ENCODE measurements at places on chromosomes 5 and 9.

- no peak for DNase-seq
Observed at GRCh38 chr5:112663146-112663545, 74.5 kb upstream of the APC start.

DNA sequence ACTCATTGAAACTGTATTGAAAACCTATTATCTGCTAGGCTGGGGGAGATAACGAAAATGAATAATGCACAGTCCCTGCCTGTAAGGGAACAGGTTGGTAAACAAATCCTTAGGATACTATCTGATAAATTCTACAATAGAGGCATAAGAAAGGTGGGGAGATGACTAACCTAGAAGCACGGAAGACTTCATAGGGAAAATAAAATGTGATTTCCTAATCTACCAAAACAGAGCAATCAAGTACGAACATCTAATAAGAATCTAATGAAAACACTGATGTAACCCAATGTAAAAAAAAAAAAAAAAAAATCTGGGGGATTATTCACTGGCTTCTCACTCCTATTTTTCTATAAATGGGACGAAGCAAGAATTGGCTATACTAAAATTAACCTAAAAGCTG lies 124.4 kb downstream of the SLF1 start:
- no peak for DNase-seq

DNA sequence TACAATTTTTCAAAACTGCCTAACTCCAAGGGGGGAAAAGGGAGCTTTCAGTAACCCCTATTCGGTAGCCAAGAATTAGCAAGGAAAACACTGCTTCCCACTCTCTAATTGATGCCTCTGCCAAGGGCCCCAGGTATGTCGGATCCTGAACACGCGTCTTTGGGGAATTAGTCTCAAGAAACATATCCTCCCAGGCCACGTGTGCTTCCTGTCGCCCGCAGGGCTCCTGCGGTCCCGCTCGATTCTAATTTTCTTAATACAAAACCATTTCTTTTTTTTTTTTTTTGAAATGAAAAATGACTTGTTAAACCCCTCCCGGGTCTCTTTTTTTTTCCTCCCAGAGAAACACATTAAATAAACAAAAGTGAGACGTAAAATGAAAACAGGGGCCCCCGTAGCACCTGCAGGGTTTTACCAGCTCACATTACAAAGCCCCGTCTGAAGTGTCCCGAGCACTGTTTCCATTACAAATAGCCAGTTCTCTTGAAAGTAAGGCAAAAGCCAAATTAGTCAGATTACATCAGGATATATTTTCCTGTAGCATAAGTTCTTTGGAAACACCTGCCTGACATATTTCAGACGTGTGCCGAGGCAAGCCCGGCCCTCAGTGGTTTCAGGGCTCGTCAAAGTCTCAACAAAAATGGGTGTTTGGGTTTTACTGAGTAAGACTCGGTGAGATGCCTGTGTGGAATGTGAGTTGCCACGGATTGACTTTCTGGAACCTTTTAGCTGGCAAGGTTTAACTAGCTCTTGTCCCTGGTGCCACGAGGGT lies 21.5 kb downstream of the SMIM23 start:
- no peak for DNase-seq

DNA sequence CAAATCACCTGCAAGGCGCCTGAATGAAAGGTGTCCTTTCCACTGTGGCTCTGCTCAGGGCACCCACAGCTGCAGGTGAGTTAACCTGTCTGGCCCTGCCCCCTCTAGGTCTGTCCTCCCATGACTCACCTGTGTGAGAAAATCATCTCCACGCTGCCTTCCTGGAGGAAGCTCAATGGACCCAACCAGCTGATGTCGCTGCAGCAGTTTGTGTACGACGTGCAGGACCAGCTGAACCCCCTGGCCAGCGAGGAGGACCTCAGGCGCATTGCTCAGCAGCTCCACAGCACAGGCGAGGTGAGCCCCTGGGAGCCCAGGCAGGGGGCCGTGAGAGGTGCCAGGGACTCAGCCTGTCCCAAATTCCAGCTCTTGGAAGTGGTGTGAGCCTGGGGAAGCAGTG lies 23.0 kb upstream of the CTSL start:
- no peak for DNase-seq

DNA sequence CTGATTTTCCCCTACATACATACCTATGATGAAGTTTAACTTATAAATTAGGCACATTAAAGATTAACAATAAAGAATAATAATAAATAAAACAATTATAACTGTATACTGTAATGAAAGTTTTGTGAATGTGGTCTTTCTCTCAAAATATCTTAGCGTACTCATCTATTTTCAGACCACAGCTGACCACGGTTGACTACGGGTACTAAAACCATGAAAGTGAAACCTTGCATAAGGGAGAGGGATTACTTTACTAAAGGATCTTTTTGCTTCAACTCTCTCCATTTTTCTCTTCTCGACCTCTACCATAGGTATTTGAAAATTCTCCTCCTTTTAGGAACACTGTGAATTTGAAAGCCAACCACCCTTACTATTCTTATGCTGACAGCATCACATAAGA lies 475.5 kb downstream of the CETN3 start:
- no peak for DNase-seq

DNA sequence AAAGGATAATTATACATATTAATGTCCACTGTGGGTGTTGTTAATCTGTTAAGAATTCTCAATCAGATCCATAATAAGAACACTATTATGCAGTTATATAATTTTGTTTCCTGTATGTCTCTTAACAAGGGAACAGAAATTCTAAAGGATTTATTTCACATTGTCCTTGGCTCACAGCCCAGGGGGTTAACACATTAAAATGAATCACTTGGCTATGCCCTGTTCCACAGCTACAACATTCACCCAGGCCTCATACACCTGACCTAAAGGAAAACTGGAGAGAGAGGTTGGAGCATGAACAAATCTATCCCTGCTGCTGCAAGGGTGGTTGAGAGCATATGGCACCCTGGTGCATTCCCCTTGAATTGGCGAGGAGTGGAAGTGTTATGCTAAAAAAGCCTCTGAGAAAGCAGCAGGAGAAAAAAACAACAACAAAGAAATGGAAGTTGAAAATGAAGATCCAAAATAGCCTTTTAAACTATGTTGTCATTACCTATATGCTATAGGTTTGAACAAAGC lies 116.0 kb downstream of the KCNN2 start:
- no peak for DNase-seq

- no peak for DNase-seq
Observed at GRCh38 chr9:109506097-109506712, 8.1 kb upstream of the PTPN3 start.

DNA sequence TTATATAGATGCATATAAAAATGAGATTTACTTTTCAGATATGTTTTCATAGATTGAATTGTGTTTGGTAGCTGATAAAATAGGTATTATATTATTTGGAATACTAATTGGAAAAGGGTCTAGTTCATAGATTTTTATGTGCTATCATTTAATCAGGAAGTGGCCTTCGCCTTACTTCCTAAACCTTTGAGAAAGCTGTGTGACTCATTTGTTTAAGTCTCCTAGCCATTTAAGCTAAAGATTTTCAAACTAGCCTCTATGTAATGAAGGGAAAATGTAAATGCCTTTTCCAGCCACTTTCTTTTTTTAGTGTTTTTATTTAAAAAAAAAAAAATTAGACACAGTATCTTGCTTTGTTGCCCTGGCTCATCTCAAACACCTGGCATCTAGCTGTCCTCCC lies 97.5 kb downstream of the DMXL1 start:
- DNase-seq = no peak

GRCh38 chr5:53261245-53261644 lies 151.7 kb upstream of the MOCS2 start:
- DNase-seq = no peak

- DNase-seq = no peak
Observed at GRCh38 chr5:4453655-4454054, 686.5 kb upstream of the ADAMTS16 start.

DNA sequence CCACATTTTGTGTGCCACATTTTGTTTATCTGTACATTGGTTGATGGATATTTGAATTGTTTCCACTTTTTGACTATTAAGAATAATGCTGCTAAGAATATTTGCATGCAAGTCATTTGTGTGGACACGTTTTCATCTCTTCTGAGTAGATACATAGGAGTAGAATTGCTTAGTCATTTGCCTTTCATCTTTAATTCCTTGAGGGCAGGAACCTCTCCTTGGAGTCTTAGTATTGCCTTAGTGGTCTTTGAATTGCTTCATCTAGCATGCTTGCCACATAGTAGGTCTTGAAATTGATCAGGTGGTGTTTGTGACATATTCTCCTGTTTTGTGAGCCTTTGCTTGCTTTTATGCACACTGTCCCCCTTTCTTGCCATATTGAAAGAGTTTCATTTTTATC lies 128.5 kb downstream of the NR3C1 start:
- DNase-seq = no peak

DNA sequence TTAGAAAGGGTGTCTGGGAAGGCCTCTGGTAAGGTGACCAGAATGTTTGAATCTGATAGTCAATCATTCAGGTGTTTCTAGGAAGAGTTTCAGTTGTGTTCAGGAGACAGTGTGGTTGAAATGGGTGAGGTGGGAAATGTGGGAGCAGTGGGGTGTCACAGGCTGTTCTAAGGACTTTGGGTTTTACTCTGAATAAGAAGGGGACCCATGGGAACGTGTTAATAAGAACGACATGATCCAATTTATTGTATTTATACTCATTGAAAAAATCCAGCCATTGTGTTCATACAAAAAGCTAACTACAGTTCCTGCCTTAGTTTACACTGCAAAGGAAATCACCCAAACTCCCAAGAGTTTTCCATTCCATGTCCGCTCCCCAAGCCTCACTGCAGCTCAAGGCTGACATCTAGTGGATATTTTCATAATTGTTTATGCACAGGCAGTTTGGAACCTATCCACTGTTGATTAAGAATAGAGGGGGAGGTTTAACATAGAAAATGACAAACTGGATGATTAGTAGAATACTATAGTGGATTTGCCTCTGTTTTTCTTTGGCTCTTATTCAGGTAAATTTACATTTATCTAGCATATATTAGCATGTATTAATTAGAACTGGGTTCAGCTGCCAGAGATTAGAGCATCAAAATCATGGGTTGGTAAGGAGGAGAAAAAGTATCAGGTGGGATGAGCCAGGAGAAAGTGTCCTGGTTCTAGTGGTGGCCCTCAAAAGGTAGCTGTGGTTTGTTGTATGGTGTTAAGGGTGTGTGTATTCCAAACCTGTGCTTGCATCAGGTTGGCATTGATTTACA lies 17.7 kb downstream of the CAVIN4 start:
- DNase-seq = peak; percentile 58

DNA sequence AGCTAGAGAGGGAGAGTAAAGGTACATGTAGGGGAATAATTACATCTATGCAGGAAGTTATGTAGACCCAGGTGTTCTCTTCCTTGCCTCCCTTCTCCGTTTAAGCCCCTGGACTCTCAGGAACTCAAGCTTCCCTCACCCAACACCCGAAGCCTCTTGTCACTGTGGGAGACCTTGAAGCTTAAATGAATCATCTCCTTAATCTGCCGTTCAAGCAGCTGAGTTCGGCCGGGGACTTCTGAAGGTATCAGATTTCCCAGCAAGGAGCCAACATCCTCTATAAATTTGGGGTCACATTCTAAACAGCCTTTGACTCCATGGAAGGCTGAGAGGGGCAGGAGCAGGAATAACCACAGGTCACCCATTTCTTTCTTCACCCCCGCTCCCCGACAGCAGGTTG lies 412 bp downstream of the IZUMO3 start:
- DNase-seq = no peak

DNA sequence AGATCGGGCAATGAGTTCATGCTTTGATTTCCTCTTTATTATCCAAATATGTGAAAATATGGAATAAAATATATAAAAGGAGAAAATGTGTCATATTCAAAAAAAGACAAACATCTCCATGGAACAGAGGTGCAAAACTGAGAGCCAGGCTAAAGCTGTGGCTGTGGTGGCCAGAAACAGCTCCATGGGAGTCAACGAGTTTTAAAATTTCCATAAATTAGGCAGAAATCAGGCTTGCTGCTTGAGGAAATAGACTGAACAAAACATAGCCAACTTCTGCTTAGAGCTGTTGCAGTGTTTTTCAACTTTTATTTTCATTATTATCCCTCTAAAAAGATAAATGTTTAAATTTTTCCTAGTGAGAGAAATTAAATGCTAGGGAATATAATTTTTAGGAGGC lies 110.8 kb upstream of the SLC30A5 start:
- DNase-seq = no peak

- DNase-seq = no peak
Observed at GRCh38 chr5:97888439-97888838, 705.4 kb upstream of the RIOK2 start.

DNA sequence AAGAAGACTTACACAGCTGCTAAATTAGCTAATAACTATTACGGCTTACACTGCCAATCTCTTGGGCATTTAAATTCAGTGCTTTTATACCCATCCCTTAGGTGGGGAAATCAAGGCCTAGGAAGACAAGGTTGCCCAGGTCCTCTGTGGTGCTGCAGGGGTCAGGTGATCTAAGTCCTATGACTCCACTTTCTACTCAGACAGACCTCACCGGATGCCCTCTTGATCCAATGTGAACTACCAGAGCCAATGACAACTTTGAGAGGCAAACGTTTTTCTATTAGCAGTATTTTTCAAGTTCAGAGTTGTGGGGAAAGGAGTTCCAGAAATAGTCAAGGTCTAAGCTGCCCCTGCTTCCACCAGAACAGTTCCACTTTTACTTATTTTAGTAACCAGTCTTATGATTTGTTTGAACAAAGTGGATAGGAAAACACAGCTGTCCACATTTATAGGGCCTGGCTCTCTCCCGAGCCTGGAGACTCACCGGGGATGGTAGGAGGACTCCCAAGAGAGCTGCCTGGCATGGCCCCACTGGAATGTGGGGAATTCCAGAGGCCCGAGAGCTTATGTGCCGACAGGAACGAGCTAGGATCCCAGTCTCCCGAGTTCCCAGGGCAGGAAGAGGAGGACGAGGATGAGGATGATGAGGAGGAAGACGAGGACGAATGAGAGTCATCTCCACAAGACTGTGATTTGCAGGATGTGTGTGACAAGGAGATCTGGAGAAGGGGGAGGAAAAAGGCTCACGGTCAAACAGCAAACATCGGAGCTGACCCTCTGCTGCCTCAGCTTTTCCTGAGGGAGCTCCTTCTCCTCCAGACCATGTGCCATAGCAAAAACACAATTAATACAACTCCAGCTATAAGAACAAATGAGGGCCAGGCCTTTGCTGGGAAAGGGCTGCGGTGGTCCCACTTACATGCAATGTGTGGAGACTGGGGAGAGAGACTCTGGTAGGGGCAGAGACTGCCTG lies 16.7 kb downstream of the FAM193B start:
- DNase-seq = no peak

- no peak for DNase-seq
Observed at GRCh38 chr9:115133649-115134048, 15.7 kb upstream of the TNC start.

- no peak for DNase-seq
Observed at GRCh38 chr5:145587710-145588109, 247.4 kb downstream of the PRELID2 start.

GRCh38 chr9:86655147-86655546 lies 292.2 kb downstream of the GAS1 start:
- no peak for DNase-seq

DNA sequence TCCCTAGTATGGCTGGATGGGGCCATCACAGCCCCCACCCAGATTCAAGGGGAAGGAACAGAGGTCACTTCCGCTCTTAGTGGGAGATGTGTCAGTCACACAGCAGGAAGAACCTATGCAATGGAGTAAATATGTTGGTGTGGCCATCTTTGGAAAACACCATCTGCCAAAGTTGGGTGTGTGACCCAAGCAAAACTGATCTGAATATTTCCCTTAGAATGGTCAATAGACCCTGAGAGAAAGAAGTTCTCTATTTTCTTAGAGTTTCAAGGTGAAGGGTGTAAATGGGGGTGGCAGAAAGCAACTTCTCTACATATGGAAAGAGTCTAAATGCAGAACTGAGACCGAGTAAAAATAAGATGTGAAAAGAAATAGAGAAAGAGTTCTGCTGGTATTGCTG lies 212.7 kb downstream of the ESM1 start:
- DNase-seq = no peak

All from thymus (tissue), 14 donors.